ENCODE measurements at places on chromosomes 12 and 14.

GRCh38 chr14:94548131-94548998, 12.9 kb upstream of the SERPINA4 start:
- no peak for DNase-seq

GRCh38 chr14:83894568-83894967, 1635.4 kb upstream of the FLRT2 start:
- DNase-seq: no peak

DNA sequence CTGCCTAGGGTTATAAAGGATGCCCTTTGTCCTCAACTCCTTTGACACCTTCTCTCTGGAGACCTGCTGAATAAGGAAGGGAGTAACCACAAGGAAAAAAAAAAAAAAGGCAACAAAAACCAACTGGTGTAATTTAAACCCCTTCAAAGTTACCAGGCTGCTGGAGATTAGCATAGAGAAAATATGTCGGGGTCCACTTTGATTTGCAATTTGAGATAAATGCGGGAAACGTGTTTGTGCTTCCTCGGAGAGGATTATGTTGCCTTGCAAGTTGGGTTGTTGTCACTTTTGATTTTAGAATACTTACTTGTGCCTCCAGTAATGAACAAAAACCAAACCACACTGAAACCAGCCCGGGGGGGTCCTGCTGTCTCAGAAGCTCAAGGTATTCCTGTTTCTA, 200.2 kb upstream of the MYL2 start:
- no peak for DNase-seq

DNA sequence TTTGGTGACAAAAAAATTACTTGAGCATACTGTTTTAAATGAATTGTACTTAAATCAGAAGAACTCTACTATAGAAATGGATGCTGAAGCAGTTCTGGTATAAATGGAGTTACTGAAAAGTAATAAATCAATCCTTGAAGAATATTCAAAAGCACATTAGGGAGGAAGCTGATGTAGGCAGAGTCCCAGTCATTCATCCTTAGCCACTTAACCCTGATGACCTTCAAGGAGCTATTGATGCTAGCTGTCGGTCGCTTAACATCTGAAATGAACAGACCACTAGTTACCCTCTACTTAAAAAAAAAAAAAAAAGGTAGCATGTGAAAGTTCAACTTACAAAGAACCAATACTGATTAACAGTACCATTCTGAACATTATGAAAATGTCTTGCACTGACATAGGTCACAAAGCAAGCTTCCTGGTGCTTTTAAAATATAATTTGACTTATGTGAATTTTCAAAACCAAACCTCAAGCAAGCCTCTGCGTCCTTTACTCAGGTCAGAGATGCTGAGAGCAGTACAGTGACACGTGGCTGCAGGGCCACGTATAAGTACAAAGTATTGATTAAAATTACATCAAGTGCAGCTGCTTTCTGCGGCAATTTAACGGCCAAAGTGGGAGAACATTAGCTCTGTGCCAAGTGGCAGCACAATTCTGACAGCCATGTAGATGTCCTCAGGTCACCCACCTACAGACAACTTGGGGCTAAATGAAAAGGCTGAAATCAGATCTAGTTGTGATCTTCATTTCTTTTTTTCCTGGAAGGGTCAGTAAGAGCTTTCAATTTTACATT, 18.1 kb downstream of the PPM1H start:
- no peak for DNase-seq

- DNase-seq: no peak
Observed at GRCh38 chr14:84403585-84403984, 1126.4 kb upstream of the FLRT2 start.

DNA sequence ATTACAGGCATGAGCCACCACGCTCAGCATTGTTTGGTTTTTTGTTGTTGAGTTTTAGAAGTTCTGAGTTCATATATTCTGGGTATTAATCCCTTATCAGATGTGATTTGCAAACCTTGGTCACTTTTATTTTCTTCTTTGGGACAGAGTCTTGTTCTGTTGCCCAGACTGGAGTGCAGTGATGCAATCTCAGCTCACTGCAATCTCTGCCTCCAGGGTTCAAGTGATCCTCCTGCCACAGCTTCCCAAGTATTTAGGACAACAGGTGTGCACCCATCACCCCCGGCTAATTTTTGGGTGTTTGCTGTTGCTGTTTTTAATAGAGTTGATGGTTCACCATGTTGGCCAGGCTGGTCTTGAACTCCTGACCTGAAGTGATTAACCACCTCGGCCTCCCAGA, 11.8 kb downstream of the USP30 start:
- DNase-seq: no peak

DNA sequence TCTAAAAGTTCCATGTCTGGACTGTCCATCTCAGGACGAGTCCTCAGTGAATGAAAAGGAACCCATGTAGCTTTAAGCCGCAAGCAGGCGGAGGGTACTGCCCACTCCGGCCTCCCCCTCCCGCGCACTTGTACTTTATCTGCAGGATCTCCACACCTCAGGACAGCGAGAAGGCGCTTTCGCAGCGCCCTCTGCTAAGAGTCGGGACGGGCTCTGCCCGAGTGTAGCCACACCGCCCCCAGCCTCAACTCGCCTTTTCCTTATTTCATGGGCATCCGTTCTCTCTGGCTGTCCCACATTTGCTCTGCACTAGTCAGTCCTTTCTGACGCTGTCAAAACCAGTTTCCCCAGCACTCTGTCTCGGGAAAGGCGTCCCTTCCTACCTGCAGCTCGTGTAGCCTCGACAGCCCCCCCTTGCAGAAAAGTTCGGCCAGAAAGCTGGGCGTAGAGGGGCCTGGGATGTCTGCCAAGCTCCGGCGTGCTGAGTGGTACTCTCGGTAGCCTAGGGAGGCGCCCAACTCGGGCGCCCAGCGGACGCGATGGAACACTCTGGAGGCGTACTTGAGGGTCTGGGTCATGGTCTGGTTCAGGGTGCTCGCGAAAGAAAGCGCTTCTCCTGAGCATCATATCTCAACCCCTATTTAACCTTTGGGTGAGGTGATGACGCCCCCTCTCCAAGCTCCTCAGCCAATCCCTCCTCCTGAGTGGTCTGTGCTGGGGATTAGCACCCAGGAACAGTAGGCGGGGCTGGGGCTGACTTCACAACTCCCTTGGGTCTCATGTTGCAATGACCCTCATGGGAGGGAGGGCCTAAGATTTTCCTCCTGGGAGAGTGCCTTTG, at the start of gene CYP27B1:
Gene CYP27B1, minus strand, starts transcription at position 615 of the 841 bp plus-strand sequence. Its CDS starts 37 bp downstream, at position 578.
- no peak for DNase-seq

DNA sequence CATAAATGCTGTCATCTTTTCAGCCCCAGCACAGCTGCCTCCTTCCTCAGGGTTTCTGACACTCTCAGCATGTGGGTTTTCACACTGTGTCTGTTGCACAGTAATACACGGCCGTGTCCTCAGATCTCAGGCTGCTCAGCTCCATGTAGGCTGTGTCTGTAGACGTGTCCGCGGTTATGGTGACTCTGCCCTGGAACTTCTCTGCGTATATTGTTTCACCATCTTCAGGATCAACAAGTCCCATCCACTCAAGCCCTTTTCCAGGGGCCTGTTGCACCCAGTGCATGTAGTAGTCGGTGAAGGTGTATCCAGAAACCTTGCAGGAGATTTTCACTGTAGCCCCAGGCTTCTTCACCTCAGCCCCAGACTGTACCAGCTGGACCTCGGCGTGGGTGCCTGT, 1210.6 kb downstream of the TMEM121 start:
- DNase-seq: peak; percentile 38

- DNase-seq: no peak
Observed at GRCh38 chr14:47020500-47020899, 368.9 kb upstream of the RPL10L start.

DNA sequence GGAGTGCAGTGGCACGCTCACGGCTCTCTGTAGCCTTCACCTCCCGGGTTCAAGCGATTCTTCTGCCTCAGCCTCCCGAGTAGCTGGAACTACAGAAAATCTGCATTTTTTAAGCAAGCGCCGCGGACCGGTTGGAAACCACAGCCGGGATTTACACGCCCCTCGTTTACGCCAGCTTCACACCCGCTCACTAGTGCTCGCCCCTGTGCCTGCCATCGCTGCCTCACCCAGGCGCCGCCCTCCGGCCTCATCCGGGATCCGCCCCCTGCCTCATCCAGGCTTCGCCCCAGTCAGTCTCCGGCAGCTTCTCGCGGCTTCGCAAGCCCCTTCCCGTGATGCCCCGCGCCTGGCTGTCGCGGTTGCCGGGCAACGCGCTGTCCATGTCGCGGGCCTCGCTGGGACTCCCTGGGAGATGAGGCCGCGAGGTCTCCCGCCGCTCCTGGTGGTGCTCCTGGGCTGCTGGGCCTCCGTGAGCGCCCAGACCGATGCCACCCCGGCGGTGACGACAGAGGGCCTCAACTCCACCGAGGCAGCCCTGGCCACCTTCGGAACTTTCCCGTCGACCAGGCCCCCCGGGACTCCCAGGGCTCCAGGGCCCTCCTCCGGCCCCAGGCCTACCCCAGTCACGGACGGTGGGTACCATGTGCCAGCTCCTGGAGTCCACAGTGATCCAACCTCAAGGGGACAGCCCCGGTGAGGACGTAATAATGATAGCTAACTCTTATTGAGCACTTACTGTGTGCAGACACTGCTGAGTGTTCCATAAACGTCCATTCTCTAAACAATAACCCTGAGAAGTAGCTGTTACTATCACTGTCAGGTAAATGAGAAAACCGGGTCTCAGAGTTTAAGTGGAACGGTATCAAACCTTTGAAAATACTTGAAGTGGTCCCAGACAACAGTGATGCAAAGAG, at the start of gene TCTN1:
Gene TCTN1, plus strand, starts transcription at position 359 of the 914 bp plus-strand sequence. Its CDS starts 54 bp downstream, at position 413.
- peak; percentile 98 for DNase-seq

DNA sequence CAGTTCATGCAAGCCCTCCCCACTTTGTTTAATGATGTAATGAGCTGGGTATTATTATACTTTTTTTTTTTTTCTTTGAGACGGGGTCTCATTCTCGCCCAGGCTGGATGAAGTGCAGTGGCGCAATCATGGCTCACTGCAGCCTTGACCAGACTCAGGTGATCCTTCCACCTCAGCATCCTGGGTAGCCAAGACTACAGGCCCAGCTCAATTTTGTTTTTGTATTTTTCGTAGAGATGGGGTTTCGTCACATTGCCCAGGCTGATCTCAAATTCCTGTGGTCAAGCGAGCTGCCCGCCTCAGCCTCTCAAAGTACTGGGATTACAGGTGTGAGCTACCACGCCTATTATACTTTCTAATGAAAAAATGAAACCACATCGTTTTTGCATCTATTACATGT, 4.5 kb upstream of the DCAF11 start:
- DNase-seq: no peak

GRCh38 chr12:16611146-16611545, 5.2 kb upstream of the LMO3 start:
- no peak for DNase-seq

DNA sequence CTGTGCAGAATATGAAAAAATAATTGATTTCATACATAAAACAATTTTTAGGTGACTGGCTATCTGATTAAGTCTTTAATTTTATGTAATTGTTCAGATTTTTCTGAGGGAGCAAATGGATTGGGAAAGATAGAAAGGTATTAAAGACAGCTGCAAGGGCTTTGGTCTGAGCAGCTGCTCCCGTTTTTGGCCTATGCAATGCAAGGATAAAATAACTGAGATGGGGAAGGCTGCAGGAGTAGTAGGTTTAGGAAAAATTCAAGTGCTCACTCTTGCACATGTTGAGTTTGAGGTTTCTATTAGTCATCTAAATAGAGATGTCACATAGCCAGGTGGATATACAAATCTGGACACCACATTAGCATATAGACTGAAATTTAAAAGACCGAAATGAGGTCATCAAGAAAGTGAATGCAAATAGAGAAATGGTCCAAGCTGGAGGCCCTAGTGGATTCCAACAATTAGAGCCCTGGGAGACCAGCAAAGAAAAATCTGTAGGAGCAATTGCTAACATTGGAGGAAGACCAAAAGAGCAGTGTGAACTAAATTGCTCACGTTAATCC, 144.0 kb downstream of the PPFIA2 start:
- DNase-seq: no peak

- no peak for DNase-seq
Observed at GRCh38 chr14:63773504-63773903, 45.6 kb upstream of the SGPP1 start.

DNA sequence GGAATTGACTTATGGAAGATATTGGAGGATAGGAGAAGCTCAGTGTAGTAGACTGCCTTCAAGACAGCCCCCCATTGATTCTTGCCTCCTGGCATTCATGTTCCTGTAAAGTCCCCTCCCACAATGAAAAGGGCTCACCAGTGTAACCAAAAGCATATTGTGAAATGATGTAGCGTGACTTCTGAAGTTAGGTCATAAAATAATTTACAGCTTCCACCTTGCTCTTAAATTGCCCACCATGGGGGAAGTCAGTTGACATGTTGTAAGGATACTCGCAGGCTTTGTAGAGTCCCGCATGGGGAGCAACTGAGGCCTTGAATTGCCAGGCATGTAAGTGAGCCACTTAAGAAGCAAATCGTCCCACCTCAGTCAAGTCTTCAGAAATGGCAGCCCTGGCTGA, 25.1 kb downstream of the GTSF1 start:
- no peak for DNase-seq

DNA sequence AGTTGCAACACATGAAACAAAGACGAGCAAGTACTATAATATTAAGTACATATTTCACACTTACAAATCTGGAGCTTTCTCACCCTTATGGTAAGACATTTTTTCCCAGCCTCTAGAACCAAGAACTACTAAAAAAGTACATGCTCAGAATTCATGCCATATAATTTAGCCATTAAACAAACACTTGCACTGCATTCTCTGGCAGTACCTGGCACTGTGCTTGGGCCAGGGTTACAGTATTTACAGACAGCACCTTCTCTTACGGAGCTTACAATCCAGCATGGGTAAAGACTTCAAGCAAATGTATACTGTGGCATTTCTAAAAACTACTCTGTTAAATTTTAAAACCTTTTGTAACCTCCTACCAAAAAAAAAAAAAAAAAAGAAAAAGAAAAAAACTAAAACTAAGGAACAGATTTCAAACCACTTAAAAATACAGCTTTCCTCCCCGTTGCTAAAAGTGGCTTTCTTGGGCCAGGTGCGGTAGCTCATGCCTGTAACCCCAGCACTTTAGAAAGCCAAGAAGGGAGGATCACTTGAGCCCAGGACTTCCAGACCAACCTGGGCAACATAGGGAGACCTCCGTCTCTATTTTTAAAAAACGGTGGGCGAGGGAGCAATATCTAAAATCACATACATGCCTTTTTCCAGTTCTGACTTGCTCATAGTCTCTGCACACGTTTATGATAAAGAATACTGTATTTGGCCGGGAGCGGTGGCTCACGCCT, 956 bp downstream of the GNPTAB start:
- no peak for DNase-seq

GRCh38 chr14:51067295-51067694, 27.6 kb downstream of the TRIM9 start:
- DNase-seq: no peak

DNA sequence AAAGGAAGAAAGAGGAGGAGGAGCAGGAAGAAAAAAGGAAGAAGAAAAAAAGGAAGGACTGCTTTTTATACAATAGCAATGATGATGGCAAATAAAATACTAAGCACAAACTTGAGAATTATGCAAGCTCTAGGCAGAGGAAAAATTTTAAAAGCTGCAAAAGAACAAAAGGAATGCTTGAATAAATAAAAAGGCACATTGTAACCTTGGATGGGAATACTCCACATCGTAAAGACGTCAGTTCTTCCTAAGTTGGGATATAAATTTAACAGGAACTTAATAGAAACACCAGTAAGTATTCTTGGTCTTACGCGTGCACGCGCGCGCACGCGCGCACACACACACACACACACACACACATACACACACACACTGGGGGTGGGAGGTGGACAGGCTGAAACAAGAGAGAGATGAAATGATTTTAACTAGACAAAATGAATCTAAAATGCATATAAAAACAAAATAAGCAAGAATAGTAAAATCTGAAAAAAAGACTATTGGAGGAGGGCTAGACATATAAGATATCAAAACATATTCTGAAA, 43.0 kb downstream of the SERPINA3 start:
- DNase-seq: no peak

All from activated T-cell treated with anti-CD3 and anti-CD28 coated beads, Interleukin-2, amount 50 U/mL, for 72 hours (primary cell).